Activated CD4-positive, alpha-beta T cell treated with anti-CD3 and anti-CD28 coated beads, Interleukin-2, amount 50 U/mL, for 24 hours (primary cell): ENCODE measurements at places on chromosomes 5 and 9.

- no peak for DNase-seq
Measured at GRCh38 chr5:73370095-73370494, 78.5 kb downstream of the FOXD1 start.

- DNase-seq, result no peak
Measured at GRCh38 chr9:32899181-32899580, 102.2 kb downstream of the APTX start.

DNA sequence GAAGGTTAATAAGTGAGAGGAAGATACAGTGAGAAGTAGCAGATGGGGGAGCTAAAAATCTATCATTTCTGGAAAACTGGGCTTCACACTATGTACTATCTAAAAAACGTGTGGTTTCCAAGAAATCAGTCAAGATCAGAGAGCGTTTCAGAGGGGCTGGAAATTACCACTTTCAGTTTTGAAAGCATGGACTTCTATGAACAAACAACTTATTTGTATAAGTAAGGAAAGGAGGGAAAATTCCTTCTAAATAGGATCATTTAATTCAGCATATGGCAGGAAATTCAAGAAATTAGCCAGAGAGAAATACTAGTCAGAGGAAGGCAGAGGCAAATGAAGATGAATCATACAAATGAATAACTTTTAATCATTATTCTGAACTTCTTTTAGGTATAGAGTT, 11.3 kb downstream of the TNC start:
- DNase-seq, result no peak

DNA sequence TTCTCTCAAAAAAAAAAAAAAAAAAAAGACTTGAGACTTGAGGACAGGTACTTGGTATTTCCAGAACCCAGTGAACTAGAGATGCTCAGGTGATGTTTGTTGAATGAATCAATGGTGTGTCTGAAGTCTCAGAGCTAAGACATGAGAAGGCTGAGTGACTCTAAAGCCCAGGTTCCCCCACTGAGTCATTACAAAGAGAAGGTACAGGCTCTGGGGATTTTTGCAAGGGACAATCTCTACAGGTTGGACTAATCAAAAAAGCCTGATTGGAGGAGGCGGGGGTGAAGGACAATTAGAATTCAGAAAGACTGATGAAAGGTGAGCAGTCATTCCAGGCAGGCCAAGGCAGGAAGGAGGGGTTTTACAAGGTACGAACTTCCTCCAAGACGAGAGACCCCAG, 8.2 kb upstream of the FABP6 start:
- no peak for DNase-seq

DNA sequence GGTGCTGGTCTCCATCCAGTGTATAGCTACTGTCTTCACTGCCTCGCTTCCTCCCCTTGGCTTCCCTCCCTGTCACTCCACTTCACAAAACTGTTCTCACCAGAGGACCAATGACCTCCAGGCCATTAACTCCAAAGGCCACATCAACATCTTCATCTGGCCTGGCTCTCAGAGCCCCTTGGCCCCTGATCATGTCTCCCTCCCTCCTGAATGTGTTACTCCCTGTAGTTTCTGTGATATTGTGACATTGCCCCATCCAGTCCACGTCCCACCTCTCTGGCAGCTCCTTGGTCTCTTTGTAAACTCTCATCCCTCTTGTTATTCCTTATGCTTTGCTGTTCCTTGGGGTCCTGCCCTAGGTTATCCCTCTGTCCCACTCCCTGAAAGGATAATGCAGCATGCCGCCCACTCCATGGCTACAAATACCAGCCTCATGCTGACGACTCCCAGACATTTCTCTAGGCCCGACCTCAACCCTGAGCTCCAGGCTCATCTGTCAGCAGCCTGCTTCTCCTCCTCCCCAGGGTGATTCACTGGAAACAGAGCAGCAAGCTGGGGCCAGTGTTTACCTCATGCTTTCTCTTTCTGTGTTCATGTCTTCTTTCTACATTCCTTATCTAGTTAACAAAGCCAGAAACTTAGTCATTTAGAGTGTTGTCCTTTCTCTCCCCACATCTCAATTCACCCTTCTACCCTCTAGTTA, 312.2 kb downstream of the SPOCK1 start:
- DNase-seq, result no peak

DNA sequence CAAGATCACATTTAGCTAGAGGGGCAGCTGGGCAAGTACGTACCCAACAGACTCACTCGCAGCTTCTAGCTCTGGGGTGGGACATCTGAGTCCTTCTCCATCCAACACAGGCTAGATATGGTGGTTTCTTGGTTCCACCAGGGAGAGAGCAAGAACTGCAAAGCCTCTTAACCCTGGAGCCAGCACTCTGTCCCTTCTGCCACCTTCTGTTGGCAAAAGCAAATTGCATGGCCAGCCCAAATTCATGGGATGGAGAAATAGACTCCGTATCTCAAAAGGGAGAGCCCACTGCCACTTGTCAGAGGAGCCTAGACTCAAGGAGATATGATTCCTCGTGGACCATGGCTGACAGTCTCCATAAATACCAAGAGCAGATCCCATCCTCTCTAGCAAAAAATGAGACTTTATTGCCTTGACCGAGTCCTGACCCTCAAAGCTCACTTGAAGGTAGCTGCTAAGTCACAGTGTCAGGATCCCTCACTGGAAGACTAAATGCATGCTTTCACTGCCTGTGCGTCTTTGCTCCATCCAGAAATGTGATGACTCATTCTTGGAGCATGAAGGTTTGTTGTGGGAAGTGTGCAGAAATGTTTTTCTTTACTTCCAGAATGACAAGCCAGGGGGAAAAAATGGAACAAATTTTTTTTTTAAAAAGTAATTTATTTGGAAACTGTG, 28.8 kb upstream of the ROR2 start:
- no peak for DNase-seq

GRCh38 chr5:15526413-15526812, 26.4 kb downstream of the FBXL7 start:
- no peak for DNase-seq

GRCh38 chr5:80275347-80275746, 19.5 kb upstream of the SERINC5 start:
- no peak for DNase-seq

DNA sequence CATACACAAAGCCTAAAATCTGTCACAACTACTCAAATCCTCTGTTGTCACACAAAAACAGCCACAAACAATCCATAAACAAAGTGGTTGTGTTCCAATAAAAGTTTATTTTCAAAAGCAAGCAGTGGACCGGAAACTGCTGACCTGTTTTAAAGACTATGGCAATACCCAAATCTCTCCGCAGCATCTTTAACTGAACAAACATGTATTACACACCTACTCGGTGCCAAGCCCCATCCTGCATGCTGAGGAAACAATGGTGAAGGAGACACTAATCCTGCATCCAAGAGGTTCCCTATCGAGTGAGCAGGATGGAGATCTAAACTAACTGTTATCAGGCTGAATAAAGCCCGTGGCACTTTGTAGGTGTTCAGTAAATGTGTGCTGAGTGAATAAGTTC, 11.2 kb downstream of the CDK5RAP2 start:
- no peak for DNase-seq

DNA sequence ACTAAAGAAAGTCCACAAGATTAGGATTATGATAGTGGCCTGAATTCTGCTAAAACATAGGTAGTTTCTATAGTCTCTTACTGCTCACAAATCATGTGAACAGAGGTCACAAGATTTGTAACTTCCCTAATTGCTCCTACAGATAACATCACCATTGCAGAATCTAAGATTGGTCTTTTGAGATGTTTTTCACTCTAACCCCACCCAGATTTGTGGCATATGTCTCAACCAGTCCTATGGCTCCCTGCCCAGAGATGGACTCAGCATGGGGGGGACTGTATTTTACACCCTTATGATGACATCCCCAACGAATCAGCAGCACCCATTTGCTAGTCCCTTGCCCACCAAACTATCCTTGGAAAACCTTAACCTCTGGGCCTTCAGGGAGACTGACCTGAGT, 1046.2 kb downstream of the CDH12 start:
- no peak for DNase-seq

GRCh38 chr5:174300118-174300940, 254.8 kb downstream of the NSG2 start:
- DNase-seq, result no peak

- no peak for DNase-seq
Measured at GRCh38 chr5:97874491-97874890, 691.4 kb upstream of the RIOK2 start.

- no peak for DNase-seq
Measured at GRCh38 chr9:97864396-97864795, 11.4 kb downstream of the FOXE1 start.

DNA sequence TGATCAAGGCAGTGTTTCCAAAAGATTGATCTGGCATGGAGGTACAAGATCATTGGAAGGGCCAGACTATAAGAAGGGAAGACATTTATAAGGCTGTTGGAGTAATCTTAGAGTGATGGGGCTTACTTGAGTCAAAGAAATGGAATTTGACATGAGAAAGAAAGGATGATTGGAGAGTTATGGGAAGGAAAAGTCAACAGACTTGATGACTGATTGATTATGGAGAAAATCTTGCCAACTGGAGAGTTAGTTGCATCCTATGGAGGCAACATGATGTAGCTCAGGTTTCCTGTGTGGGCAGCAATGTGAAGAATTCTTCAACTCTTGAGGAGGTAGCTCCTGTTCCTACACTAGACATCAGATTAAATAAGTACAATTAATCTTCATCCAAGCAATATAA, 10.9 kb upstream of the MAST4 start:
- DNase-seq, result no peak

DNA sequence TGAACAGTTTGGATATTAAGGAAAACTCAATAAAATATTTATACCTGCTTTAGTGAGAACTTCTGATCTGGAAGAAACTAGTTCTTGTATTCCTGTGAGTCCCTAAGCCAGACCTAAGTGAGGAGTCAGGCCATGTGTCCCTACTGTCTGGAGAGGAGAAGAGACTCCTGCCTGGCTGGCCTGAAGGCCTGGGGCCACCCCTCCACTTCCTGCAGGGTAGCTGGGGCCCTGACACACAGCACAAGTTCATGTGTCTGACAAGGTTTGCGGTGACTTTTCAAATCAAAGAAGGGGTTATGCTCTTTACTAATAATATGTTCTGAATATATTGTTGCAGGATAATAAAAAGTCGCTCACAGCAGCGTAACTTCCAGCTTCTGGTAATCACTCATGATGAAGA, 16.1 kb upstream of the IL13 start:
- DNase-seq, result no peak

DNA sequence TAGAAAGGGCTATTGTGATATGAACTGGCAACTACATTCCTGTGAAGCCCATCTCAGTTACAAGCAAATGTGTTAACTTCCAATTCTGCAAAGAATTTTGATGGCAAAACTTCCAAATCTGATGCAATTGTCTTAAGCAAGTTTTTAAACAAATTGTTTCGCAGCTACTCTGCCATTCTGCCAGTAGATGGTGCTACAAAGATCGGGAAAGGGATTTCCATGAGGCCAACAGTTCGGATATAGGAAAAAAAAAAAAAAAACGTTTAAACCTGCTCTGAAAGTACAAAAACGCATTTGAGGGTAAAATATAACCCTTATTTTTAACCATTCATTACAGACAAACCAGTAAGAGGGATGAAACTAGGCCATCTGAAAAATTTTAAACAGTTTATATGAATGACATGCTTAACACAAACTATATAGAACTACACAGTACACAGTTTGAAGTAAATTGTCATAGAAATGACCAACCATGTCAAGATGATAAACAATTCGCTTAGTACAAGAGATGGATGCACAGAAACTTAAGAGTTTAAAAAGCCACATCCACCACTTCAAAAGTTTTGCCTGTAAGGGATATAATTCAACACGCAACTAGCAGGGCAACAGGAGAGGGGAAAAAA, 2.2 kb downstream of the HNRNPA0 start:
- no peak for DNase-seq

DNA sequence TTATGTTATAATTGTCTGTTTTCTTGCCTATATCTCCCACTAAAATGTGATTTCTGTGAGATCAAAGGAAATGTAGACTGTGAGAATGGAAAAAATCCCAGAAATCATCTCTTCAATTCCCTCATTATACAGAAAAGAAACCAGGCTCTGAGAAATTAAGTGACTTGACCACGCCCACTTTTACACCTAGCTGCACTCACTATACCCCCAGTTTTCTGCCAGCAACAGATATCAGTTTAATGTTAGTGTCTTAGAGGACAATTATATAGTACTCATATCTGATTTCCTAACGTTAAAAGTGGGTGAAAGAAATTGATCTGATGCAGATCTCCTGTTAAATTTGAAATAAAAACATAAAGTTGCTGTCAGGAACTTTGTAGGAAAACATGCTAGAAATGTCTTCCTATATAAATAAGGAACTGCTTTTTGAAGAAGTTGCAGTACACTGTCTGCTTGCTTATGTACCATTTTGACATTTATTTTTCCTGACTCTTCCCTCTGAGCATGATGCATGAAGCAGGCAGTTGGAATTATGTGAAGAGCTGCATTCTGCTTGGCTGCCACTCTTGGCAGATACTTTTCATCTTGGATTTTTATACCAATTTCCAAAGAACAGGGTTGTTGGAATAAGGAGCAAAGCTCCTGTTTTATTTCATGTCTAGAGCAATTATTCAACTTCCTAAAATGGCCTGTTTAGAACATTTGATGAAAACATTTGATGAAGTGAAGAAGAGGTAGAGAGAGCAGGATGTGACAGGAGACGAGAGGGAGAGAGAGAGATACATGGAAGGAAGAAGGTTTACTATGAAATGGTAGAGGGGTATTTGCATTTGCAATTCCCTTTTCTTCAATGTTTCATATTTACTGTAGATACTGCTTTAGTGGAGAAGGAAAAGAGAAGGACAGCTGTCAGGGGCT, 57.3 kb upstream of the RICTOR start:
- no peak for DNase-seq

GRCh38 chr9:87803623-87804345, 77.9 kb downstream of the CTSL start:
- DNase-seq, result no peak

- DNase-seq, result no peak
Measured at GRCh38 chr9:37198831-37199230, 78.5 kb downstream of the ZCCHC7 start.

DNA sequence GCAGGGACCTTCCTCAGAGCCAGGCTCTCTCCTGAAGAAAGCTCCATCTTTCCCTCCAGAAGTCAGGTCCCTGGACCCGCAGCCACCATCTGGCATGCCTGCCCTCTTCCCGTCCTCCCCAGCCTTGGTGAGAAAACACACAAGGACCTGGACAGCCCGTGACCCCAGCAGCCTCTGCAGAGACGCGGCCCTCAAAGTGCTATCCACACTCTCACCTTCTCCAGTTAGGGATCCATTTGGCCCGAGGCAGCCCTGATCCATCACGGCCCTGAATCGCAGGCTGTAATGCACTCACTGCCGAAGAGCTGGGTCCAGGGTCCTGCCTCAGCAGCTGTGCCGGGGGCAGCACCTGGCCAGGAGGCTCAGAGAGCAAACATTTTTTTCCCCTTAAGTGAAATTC, 185.1 kb downstream of the OLFM1 start:
- DNase-seq, result no peak

- no peak for DNase-seq
Measured at GRCh38 chr9:127139071-127139731, 16.8 kb upstream of the ANGPTL2 start.
